ENCODE measurements at places on chromosomes 2 and 18. TPM values are rescaled to one million over a fixed set of nuclear protein-coding genes. Genes with fewer than 3 reads are reported as not detected.

DSG3 gene
- total RNA-seq: not detected

NOSTRIN gene
- 7.8 TPM for total RNA-seq

DNA sequence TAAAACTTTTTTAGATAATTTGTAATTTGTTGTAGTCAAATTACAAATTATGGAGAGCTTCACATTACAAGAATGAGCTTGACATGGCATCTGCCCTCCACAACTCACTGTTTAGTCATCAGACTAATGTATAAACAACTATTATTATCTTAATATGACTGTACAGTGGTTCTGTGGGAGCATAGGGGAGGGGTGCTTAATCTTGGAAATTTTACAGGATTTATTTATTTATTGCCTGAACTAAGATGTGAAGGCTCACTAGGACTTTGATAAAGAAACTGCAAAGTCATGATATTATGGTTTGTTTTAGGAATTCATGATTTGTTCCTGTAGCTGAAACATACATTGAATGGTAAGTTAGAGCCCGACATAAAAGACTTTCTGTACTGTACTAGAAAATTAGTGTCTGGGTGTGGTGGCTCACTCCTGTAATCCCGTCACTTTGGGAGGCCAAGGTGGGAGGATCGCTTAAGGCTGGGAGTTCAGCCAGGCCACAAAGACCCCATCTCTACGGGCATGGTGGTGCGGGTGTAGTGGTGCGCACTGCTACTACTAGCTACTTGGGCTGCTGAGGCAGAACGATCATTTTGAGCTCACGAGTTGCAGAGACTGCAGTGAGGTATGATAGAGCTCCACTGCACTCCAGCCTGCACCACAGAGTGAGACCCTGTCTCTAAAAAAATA lies 2.1 kb downstream of the MARCHF7 start:
- no peak for DNase-seq
- no peaks in the 10 kb centered on the region for H3K27me3 ChIP-seq
- peaks cover 26% of the 10 kb centered on the region for H3K36me3 ChIP-seq
- H3K27ac ChIP-seq: no peak overlapping the region

GRCh38 chr2:202529389-202529788 lies 105.4 kb upstream of the FAM117B start:
- H3K36me3 ChIP-seq: peaks cover 42% of the 10 kb centered on the region
- no peak for DNase-seq
- H3K27ac ChIP-seq: no peak overlapping the region
- H3K27me3 ChIP-seq: no peaks in the 10 kb centered on the region
- no peak overlapping the region for H3K4me3 ChIP-seq
- H3K4me1 ChIP-seq: no peaks in the 10 kb centered on the region

DNA sequence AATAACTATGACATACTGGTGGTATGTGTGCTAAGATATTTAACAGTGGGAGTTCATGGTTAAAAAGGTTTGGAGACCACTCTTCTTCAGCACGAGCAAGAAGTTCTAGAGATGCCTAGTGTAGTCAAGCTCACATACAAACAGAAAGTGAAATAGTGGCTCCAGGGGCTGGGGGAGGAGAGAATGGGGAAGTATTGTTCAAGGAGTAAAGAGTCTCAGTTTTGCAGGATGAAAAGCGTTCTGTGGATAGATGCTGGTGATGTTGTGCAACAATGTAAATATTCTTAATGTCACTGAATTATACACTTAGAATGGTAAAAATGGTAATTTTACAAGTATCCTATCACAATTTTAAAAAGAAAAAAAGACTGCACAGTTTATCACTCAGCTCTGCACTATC lies 29.0 kb upstream of the EPAS1 start:
- H3K4me3 ChIP-seq: no peak overlapping the region
- H3K27me3 ChIP-seq: no peaks in the 10 kb centered on the region
- no peak for DNase-seq
- no peak overlapping the region for H3K27ac ChIP-seq

GRCh38 chr2:201996006-201996405 lies 37.6 kb upstream of the FZD7 start:
- no peak overlapping the region for H3K4me3 ChIP-seq
- no peaks in the 10 kb centered on the region for H3K27me3 ChIP-seq
- H3K4me1 ChIP-seq: no peaks in the 10 kb centered on the region
